ENCODE measurements at places on chromosomes 1 and 21.

DNA sequence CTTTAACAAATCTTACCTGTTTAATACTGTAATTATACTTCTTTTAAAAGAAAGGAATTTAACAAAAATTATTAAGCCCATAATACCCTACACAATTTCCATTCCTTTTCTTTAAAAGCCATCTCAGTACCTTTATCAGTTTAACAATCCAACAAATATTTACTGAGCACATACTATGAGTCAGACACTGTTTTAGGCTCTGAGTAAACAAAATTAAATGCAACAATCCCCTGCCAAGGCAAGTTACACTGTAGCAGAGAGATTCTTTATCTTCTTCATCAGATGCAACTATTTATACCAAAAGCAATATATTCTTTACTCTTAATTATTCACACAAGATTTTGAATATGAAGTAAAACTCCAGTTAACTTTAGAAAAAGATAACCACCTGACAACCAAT, 12.0 kb downstream of the DENND1B start:
- DNase-seq: no peak

GRCh38 chr1:154270833-154271232, 1.6 kb upstream of the HAX1 start:
- DNase-seq: no peak

GRCh38 chr1:164735315-164736052, 176.5 kb downstream of the PBX1 start:
- DNase-seq: no peak

DNA sequence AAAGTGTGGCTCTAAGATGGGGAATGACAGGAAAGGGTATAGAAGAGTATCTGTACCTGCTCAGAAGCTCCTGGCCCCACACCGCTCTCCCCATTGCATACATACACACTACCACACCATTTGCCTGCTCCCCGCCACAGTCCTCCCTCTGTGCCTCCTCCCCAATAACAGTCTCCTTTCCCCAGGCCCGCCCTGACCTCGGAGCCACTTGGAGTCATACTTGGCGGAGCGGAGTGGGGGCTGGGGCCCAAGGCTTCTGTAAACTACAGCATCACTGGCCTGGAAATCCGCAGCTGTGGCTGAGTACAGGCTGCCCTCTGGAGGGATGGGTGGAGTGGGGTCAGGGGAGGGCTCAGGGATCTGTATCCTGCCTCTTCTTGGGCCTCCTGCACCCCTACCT, 8.6 kb downstream of the SEMA6C start:
- DNase-seq: no peak

- no peak for DNase-seq
Observed at GRCh38 chr1:8426996-8427395, 109.1 kb downstream of the SLC45A1 start.

DNA sequence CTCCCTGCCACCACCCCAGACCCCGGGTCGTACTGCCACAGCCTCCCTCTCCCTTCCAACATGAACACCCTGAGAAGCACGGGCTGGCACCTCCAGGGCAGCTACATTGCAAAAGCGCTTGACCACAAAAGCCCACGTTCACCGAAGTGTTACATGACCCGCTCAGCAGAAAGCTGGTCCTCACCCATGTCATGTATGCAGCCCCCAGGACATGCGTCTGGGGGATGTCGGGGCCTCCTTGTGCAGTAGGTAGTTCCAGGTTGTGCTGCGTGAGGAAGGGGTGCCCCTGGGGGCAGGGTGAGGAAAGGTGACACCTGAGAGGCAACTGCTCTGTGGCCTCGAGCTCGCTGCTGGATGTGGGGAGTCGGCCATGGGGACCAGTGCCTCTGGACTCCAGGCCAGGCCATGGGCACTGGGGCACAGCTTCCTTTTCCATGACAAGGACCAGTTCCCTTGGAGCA, 102.0 kb upstream of the C1orf174 start:
- DNase-seq: no peak

GRCh38 chr1:26111530-26112406, at the start of gene PDIK1L:
Gene PDIK1L (plus strand): TSS chr1:26111824. CDS start chr1:26114309, 2,485 bp downstream.
- peak; percentile 96 for DNase-seq

DNA sequence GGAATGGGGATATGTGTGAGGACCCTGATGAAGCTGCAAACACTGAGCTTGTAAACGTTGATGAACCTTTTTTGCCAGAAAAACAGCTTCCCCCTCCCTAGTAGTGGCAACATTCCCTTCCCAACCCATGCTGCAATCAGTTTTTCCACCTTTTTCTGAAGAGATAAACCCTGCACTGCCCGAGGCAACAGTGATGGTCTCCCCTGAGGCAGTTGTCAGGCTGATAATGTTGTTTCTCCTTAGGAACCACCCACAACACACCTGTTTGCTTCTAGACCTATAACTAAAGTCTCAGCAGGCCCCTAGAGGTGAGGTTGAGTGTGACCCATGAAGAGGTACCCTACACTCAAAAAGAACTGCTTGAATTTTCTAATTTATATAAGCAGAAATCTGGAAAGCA, 922.4 kb upstream of the ADGRL4 start:
- DNase-seq: no peak

DNA sequence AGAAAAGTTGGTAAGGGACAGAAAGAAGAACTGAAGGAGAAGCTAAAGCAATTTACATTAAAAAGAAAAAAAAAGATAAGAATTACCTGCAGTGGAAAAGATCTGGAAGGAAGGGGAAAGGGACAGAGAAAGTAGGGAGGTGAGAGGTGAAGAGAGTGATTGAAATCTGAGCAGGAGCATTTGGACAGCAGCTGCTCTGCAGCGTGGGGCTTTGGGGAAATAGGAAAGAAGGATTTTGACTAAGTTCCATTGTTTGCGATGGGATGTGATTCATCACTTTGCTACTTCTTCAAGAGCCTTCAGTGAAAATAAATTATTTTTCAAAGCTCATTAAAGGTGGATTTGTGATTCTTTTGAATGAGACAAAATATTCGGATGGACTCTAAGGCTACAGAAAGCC, 26.1 kb upstream of the NMNAT2 start:
- DNase-seq: no peak

- DNase-seq: no peak
Observed at GRCh38 chr1:229204921-229205777, 65.8 kb upstream of the RAB4A start.

GRCh38 chr1:15042866-15043265, 110.7 kb upstream of the TMEM51 start:
- DNase-seq: no peak

DNA sequence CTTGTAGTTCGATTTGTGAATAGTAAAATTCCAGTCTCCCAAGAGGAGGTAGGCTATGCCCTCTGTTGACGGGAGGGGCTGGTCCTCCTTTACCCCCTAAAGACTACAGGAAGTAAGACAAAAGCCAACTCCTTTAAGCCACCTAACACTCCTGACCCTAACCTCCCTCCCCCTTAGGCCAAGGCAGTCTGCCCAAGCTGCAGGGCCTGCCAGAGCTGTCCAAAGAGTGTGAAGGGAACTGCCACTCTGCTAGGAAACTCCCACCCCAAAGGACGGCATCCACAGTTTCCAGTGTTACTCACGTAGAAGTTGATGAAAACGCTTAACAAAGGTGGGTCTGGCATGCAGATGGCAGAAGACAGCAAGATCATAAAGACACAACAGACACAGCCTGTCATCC, 803.2 kb downstream of the PLA2G4A start:
- DNase-seq: no peak

GRCh38 chr1:3457910-3458883, 3.7 kb downstream of the ARHGEF16 start:
- DNase-seq: no peak

GRCh38 chr1:3017440-3018050, 3.7 kb upstream of the ACTRT2 start:
- DNase-seq: no peak

- no peak for DNase-seq
Observed at GRCh38 chr1:48207536-48208075, 14.9 kb upstream of the SLC5A9 start.

GRCh38 chr1:168964478-168964877, 142.0 kb upstream of the ATP1B1 start:
- no peak for DNase-seq

GRCh38 chr1:88441022-88441421, 243.1 kb upstream of the PKN2 start:
- DNase-seq: no peak

- no peak for DNase-seq
Observed at GRCh38 chr1:77134359-77134758, 84.9 kb downstream of the PIGK start.

GRCh38 chr1:170807432-170807831, 127.9 kb upstream of the MROH9 start:
- no peak for DNase-seq

GRCh38 chr1:72623299-72623708, 341.0 kb upstream of the NEGR1 start:
- DNase-seq: peak; percentile 60
